Ovary (tissue), 10 donors: ENCODE measurements at places on chromosomes 5 and 9.
A peak's percentile ranks its signal among the peaks of the same experiment; 100 is the strongest.

- DNase-seq, result no peak
Measured at GRCh38 chr9:3912280-3912679, 386.5 kb upstream of the RFX3 start.

DNA sequence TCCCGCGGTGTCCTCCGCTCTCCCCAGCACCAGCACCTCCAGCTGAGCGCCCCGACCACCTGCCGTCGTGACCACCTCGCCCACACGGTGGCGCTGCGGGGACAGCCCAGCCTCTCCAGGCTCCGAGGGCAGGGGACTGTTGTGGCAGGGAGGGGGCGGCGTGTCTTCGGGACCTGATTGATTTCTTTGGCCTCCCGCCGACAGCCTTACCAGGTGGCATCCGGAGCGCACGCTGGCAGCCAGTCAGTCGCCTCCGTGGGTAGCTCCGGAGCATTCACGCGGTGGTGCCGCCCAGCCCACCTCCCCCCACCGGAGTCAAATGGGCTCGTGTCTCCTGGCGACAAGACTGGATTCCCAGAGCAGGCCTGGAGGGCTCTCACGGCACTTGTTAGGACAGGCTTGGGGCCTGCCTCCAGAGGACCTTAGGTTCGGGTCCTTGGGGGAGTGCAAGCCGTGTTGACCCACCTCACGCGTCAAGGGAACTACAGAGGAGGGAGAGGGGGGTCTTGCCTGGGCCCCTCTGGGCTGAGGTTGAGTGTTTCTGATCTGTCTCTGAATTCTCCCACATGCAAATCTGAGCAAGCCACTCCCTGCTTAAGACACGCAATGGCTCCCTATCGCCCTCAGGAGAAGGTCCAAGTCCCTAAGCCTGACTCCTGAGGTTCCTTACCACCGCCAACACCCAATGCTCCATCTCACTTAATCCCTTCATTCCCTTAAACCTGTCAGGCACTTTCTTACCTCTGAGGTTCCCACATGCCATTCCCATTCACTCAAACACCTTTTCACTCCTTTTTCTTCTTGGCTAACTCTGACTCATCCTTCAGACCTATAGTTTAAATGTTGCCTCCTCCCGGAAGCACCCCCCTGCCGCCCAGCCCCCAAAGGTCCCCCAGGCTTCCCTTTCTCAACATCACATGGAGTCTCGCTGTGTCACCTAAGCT is 51.2 kb upstream of the GGTA1 start:
- DNase-seq, result peak; percentile 85

DNA sequence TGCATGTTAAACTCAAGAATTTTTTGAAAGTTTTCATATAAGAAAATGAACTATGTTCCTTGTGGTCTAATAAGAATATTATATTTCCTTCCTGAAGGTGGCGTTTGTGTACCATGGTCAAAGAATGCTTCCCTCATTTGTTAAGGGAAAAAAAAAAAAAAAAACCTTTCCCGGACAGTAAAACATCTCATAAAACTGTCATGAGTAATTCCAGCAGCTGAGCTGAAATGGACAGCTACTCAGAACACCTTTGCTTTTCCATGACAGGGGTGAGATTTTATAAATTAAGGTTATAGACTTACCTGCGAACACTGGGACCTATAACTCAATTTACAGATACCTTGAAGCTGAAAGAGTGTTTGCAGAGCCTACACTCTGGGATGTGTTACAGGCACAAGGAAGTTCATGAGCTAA is 113.2 kb upstream of the RANBP3L start:
- no peak for DNase-seq

DNA sequence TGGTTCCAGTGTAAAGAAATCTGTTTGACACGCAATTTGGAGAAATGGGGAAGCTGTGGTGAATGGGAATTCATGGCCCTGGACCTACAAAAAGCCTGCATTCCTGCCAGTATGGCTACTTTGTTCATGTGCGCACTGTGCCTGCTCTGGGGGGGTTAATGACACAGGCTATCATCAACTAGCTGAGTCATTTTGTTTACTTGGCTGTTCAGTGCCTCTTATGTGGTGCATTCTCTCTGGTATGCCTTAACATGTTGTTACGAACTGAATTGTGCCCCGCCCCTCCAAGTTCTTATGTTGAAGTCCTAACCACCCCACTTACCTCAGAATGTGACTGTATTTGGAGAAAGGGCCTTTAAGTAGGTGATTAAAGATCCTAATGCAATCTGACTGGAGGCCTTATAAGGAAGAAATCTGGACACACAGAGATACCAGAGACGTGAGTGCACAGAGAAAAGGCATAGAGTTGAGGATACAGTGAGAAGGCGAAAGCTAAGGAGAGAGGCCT is 20.4 kb upstream of the UBAP1 start:
- no peak for DNase-seq

DNA sequence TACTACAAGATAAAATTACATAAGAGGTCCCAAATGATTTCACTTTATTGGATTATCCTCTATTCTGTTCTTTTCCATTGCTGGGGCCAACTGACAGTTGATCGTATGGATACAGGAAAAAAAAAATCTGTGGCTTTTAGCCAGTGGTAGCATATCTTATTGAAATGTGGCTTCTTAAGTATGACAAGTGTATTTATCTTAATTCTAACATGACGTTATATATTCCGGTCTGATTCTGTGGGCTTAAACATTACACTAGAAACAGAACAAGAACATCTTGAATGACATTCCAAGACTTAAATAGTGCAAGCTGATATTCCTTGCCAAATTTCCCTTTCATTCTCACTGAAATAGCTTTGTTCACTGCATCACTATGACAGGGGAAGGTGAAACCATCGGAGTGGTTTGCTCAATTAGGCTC is 117.9 kb downstream of the INSYN2B start:
- no peak for DNase-seq

DNA sequence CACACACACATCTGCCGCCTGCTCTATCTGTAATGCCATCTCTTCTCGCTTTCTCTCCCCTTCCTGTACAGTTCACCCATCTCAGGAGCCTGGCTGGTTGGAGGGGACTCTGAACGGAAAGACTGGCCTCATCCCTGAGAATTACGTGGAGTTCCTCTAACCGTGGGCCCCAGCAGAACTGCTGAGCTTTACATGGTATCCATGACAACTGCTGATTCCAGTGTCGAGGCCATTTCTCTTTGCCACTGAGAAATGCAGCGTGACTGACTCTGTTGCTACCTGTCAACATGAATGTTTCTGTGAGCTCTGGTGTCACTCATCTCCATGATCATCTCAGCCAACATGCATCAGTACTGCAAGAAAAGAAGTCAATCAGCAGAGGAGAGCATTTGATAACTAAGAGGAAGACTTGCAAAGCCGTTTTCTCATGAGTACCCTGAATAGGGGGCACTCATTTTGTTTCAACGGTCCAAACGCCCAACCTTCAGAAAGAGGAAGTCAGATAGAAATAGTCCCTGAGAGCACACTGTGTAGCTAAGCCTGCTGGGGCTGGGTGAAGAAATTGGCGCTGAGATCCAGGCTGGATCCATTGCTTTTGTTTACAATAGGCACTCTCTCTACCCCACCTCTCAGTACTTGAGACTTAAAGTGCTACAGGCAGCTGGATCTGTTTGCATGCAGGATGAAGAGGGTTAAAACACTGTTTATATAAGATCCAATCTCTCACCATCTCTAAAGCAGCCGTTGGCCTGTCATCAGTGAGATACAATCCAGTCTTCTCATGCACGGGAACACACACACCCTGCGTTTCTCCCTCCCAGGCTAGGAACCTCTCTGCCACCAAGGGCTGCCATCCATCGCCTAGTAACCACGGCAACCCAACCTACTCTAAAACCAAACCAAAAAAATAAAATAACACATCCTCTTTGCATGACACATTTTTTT is 180.9 kb downstream of the NR3C1 start:
- no peak for DNase-seq

DNA sequence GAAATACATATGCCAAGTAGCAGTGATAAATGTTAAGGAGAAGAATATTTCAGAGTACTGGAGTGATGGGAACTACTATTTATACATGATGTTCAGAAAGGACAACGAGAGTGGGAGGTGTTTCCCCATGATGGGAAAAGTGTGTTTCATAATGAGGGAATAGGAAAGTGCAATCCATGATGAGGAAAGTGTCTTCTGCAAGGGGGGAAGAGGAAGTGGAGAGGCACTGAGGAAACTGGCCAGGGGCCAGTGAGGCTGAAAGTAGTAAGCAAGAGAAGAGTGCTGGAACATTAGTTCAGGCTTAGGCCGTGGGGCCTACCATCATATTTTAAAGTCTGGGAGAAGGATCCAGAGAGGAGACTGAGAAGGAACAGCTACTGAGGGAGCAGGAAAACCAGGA is 327.2 kb downstream of the SLF1 start:
- no peak for DNase-seq

- no peak for DNase-seq
Measured at GRCh38 chr9:95852059-95853032, 23.1 kb upstream of the ERCC6L2 start.

- peak; percentile 91 for DNase-seq
Measured at GRCh38 chr5:181246276-181247049, 2.8 kb upstream of the RACK1 start.

DNA sequence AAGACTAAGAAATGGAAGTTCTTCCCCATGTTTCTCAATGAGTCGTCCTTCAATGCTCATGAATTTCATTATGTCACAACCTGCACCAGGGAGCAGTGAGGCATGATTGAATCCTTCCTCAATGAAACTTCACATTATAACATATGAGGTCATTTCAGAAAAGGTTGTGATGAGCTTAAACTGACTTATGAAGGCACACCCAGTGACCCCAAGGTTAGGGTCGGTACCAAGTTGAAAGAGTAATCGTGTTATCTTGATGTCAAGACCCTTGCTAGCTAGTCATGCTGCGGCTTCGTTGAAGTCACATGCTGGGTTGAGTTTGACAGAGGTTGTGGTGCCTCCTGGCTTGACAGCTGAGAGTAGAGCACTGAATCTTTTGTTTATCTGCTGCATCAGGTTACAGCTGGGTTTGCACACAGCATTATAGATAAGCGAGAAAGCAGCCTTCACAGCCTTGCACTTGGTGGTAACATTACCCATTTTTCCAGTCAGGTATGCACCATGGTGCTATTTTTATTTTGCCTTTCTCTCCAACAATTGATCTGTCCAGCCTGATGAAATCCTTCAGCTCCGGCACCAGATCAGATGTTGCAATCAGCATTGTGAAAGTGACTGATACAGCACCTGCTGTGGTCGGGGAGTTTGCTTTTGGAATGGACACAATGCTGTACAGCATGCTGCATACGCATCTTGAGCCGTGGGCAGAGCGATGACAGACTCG is 133.2 kb downstream of the ERCC6L2 start:
- no peak for DNase-seq

DNA sequence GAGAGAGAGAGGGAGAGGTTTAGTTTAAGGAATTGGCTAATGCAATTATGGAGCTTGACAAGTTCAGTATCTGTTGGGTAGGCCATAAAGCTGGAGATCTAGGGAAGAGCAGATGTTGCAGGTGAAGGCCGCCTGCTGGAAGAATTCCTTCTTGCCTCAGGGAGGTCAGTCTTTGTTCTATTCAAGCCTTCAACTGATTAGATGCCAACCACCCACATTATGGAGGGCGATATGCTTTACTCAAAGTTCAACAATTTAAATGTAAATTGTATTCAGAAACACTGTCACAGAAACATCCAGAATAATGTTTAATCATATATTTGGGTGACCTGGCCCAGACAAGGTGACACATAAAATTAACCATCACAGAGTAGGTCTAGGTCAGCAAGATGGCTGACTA is 51.7 kb upstream of the SSBP2 start:
- no peak for DNase-seq

DNA sequence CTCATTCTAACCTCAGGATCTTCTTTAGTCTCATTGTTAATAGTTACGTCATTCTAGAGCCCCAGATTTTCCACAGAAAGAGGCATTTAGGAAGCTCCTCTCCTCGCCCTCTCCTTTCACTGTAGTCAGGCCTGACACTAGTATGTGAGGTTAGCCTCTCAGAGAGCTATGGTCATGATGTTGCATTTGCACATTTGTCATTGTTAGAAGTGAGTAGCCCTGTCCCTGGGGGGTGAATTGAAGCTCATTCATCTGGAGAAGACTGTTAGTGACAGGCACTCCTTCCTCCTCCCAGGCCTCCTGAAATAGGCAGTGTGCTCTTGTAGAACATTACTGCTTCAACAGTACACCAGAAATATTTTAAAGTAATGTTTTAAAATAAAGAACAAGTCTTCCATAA is 26.6 kb upstream of the LRRTM2 start:
- DNase-seq, result no peak

DNA sequence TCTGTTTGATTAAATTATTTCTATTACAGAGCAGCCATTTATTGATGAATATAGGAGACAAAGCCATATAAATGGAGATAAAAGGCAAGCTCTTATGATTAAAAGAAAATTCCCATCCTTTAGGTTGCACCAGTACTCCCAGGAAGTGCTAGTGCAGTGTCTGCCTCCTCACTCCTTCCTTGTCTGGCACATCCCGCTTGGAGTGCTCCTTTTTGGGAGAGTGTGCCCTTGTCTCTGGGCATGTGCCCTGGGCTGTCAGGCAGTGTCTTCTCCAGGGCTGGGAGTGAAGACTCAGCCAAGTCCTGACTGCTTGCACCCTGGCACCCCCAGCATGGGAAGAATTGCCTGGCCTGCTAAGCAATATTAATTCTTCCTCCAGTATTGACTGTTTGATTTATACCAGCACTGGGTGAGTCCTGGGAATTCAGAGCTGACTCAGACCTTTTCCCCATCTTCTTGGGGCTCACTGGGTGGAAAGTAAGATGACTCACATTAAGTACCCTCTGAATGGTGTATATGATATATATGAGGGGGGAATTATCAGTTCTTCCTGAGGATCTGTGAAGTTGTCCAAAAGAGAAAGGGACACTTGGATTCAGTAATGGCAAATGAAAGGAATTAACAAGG is 62.1 kb downstream of the ZSWIM6 start:
- no peak for DNase-seq

DNA sequence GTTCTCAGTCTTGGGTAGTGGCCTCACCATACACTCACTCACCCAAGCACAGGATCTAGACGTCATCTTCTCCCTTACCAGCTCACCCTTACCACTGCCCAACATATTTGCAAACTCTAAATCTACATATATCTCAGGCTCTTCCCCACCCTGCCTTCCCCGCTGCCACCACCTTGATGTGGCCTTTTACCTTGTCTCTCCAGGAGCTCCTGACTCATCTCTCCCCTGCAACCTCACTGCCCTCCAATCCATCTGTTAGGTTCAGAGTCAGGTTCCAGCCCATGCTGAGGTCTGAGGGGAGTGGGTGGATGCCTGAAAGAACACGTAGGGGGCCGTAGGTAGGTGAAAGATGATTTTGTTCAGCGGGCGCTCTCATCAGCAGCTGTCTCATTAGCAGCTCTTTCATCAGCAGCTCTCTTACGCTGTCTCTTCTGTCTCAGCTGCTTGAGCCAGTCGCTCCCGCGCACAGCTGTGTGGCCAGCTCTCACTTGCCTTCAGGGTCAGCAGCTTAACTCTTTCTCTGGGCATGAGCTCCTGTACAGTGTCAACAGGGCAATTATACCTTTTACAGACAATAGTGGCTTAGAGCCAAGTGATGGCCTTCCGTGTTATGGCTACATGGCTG is 23.1 kb upstream of the CKMT2 start:
- DNase-seq, result no peak

GRCh38 chr9:23243523-23243922 is 582.5 kb downstream of the ELAVL2 start:
- no peak for DNase-seq

DNA sequence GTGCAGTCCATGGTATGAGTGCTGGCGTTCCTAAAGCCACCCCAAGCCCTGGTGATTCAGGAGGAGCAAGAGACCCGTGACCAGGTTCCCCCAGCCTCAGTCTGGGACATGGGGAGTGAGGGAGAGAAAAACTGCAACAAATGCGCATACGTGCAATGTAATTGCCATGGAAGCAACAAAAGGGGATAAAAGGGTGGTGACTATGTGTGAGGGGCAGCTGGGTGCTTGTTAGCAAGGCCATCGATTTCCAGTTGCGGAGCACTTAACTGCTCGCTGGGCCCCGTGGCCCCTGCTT is 709 bp upstream of the SH3PXD2B start:
- DNase-seq, result no peak
